Endothelial cell (in vitro differentiated cells): ENCODE measurements at places on chromosomes 1 and 21. TPM values are rescaled to one million over a fixed set of nuclear protein-coding genes. Genes with fewer than 3 reads are reported as not detected.

DNA sequence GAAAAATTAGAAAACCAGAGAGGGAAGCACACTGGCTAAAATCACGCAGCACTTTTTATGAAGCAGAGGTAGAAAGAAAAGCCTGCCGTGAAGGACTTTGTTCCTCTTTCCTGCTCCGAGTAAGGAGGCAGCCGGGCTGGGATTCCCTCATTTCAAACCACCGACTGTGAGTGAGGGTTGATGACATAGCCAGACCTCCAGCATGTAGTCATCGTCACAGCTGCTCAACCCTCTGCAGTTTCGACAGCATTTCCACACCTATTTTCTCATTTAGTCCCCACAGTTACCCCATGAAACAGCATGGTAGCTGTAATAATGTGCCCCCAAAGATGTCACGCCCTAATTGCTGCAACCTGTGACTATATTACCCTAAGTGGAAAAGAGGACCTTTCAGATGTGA, 35.3 kb downstream of the FCRL5 start:
- DNase-seq: no peak

- no peak for DNase-seq
These were observed 3.3 kb upstream of the IRF2BP2 start for GRCh38 chr1:234613128-234613875.

- no peak for DNase-seq
These were observed 150.8 kb downstream of the CAMTA1 start for GRCh38 chr1:6935911-6936690.

DNA sequence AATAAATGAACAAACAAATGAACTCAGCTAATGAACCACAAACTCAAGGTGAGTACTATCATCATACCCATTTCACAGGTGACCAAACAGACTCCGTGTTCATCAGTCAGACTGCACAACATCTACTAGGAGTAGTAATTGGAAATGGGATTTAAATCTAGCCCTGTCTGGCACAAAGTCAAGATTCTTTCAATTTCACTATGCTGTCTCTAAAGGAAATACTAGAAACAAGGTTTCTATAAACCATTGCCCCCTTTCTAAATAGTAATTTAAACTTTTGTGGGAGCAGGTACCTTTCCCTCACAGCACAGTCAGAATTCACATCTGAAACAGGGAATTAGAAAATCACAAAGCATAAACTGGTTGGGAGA, 160.3 kb downstream of the TGFBR3 start:
- DNase-seq: no peak

DNA sequence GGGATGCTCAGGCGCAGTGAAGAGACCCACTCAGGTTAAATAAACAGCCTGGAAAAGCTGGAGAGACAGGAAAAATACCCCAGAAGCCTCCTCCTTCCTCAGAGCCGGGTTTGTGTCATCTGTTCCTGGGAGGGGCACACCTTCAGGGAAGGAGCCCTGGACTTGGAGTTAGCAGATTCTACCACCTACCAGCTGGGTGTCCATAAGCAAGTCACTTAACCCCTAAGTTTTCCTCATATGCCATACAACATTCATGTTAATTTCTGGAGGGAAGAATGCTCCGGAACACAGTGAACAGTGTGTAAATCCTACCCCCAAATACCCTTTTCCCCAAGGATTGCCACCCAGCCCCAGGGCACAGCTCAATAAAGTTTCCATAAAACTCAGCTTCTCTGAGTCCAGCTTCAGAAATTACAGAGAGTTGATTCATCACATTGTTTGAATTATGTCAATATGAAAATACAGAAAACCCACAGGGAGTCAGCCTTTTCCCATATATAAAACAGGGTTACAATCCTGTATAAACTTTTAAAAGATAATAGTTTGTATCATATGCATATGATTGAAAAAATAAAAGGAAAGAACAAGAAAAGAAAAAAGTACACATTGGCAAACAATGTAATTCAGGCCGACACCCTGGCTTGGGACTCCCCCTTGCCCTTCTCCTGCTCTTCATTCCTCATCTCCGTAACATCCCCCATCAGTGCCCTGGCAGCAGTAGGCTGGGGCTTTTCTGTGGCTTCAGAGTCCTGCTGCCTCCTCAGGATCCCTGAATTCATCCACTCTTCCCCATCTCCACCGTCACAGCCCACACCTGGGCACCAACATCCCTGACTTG, 291.8 kb upstream of the USP24 start:
- DNase-seq: no peak

Gene ASPM
- total RNA-seq: 9.4 TPM
